SK-N-SH (cell line): ENCODE measurements at places on chromosomes 6 and 20. TPM values are rescaled to one million over a fixed set of nuclear protein-coding genes. Genes with fewer than 3 reads are reported as not detected.

GRCh38 chr6:157107571-157107914 is 215.8 kb downstream of the TMEM242 start:
- no peak for DNase-seq

GRCh38 chr6:47094241-47094925 is 52.3 kb upstream of the ADGRF1 start:
- no peak for DNase-seq

GRCh38 chr20:54525916-54526590 is 50.7 kb downstream of the DOK5 start:
- DNase-seq: no peak

GRCh38 chr6:136037242-136037875 is 185.9 kb downstream of the PDE7B start:
- DNase-seq: no peak

- no peak for DNase-seq
These were observed 30.5 kb upstream of the RPS6KA2 start for GRCh38 chr6:166657531-166657930.

GRCh38 chr6:118736440-118736839 is 85.0 kb upstream of the CEP85L start:
- DNase-seq: no peak

GRCh38 chr6:10695086-10695657 is 400 bp downstream of the PAK1IP1 start:
- peak; percentile 33 for DNase-seq

GRCh38 chr20:18856873-18857272 is 43.3 kb downstream of the SCP2D1 start:
- no peak for DNase-seq

GRCh38 chr20:3446779-3447178 is 24.0 kb upstream of the ATRN start:
- no peak for DNase-seq

The TFAP2A gene
- polyA plus RNA-seq: 0.02 and 0.07 TPM in 2 replicates

The ABCC10 gene
- 21.5 and 28.3 TPM in 2 replicates for polyA plus RNA-seq

The PHF20 gene
- polyA plus RNA-seq: 23.8 and 24.9 TPM in 2 replicates

The RSPH4A gene
- 0.30 and 0.37 TPM in 2 replicates for polyA plus RNA-seq

The PSORS1C2 gene
- polyA plus RNA-seq: not detected in 2 replicates
